Ureter (tissue), 1 donor: ENCODE measurements at places on chromosomes 11 and 22.

GRCh38 chr22:40326905-40327735, 19.2 kb upstream of the ADSL start:
- no peak for DNase-seq

- no peak for DNase-seq
Observed at GRCh38 chr22:32236970-32237369, 18.2 kb downstream of the SLC5A4 start.

- no peak for DNase-seq
Observed at GRCh38 chr11:6197466-6198200, 1.4 kb upstream of the OR52W1 start.

DNA sequence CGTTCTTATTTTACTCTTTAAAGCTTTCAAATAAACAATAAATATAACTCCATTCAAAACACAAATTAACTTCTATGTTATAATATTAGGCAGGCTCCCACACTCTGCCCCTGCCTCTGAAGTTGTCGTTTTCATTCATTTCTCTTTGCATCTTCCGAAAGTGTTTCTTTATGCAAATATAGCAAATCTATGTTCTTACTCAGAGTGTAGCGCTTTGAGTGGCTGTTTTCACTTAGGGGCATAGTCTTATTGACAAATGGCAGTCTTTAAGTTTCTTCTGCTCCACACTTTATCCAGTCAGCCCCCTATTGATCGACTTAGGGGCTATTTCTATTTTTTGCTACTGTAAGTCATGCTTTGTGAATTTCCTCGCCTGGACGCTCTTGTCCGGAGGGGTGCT, 45.3 kb upstream of the RTL6 start:
- no peak for DNase-seq

- DNase-seq, result no peak
Observed at GRCh38 chr11:85725510-85726258, 39.7 kb upstream of the CCDC89 start.

- no peak for DNase-seq
Observed at GRCh38 chr11:90747057-90747456, 524.2 kb upstream of the CHORDC1 start.

GRCh38 chr11:62251698-62252097, 9.7 kb downstream of the SCGB1D2 start:
- DNase-seq, result no peak

DNA sequence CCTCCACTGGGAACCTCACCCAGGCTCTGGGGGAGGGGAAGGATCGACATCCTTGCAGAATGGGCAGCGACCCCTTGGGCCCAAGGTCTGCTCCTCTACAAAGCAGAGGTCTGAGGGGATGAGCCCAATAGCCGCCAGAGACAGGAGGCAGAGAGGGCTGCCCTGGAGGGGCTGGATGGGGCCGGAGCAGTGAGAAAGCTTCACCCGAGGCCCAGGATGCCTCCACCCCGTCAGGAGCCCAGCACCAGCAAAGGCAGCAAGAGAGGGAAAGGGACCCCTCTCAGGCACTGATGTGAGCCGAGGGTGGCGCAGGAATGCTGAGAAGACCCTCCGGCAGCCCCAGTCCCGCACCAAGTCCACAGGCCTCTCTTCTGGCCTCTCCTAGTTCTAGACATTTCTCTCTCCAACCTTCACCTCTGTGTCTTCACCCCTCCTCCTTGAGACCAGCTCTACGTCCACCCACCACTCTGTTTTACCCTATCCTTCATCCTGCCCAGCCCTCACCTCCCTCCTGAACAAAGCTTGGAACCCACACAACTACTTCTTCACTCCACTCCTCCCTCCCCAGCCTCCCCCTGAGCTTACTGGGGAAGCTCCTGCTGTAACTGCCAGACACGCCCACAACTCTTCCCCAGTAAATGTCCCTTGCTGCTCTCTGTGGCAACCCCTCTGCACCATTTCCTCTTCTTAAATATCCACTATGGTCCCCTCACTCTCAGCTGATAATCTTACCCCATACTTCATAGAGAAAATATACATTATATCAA, 131.9 kb downstream of the MPPED1 start:
- DNase-seq, result no peak

DNA sequence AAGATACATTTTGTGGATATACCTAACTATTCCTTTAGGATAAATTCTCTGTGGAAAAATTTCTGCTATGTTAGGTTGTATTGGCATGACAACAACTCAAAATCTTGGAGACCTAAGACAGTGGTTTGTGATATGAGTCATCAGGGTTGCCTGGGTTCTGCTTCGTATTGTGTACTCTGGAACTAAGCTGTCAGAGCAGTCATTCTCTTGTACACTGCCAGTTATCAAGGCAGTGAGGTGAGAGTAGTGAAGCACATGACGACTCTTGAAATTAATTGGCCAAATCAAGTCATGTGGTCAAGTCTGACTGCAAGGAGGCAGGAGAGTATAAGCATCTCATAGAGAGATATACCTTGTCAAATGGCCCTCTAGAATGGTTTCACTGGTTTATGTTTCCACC, 104.4 kb downstream of the FANCF start:
- DNase-seq, result no peak

DNA sequence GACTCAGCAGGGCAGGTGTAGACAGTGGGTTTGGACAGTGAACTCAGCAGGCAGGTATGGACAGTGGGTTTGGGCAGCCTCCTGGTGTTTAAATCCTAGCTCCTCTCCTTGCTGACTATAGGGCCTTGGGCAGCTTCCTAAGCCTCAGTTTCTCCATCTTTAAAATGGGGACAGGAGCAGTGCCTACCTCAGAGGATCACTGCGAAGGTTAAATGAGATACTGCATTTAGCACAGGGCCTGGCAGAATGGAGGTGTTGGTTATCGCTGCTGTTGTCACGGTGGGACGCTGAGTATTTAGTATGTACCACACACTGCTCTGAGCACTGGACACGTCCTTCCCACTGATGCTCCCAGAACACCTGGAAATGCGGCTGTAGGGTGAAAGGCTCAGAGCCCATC, 14.4 kb upstream of the SCGB1A1 start:
- DNase-seq, result no peak

GRCh38 chr22:35209203-35209602, 48.1 kb upstream of the HMGXB4 start:
- no peak for DNase-seq

- DNase-seq, result no peak
Observed at GRCh38 chr11:100072131-100072530, 615.0 kb upstream of the ARHGAP42 start.

DNA sequence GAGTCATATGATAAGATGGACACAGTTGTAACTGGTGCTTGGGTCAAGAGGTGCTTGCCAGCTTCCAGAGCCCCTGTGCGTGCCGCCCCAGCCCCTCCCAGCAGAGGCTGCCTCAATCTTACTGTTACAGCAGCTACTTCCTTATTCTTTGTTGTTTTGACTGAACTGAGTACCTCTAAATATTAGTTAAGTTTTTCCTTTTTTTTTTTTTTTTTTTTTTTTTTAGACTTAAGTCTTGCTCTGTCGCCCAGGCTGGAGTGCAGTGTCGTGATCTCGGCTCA, 8.8 kb downstream of the ZBED4 start:
- DNase-seq, result no peak

GRCh38 chr22:20182365-20182764, 31.5 kb upstream of the CCDC188 start:
- no peak for DNase-seq

DNA sequence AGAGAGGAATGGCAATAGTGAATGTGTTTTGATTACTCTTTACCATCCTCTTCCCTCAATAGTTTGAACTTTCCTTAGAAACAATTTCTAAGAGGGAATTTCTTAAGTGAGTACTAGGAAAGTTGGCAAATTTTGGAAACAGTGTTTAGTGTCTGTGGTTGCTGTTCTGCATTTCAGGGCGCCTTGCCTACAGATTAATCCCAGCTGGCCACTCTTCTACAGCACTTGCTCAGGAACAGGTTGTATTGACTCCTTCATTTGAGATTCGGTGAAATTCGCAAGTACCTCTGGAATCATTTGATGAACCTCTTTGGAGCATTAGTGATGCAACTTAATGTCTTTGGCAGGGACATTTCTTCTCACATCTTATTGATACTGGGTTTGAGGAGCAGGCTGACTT, 28.3 kb downstream of the JAM3 start:
- no peak for DNase-seq

- no peak for DNase-seq
Observed at GRCh38 chr11:134468796-134469195, 56.8 kb upstream of the B3GAT1 start.

GRCh38 chr11:1754376-1755150, 4.2 kb upstream of the IFITM10 start:
- no peak for DNase-seq

DNA sequence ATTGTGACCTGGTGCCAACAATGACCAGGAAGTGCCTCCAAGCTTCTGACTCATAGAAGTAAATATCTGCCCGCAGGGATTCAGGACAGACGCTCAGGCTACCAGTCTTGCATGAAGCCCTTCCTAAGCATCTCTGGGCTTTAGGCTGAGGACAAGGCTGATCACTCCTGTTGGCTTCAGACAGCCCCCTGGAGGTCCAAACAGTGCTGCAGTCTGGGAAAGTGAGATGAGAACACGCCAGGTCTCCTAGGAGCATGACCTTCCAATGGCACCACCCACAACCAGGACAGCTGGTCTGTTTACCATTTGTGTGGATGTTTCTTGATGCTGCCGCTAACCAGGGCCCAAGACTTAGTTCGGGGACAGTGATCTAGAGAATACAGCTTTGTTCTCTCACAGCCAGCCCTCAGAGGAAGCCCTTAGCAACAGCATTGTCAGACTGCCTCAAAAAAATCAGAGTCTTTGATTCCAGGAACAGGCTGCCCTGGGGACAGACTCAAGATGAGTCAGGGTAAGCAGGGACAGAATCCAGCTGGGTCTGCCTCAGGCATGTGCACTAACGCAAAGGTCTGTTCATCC, 111.2 kb downstream of the ZNF280B start:
- DNase-seq, result no peak

GRCh38 chr22:25025491-25026400, 73.2 kb downstream of the KIAA1671 start:
- no peak for DNase-seq

- no peak for DNase-seq
Observed at GRCh38 chr11:117194267-117194666, 4.9 kb upstream of the TAGLN start.

GRCh38 chr11:105829084-105829483, 193.0 kb downstream of the MSANTD4 start:
- DNase-seq, result no peak
